Fibroblast of upper back skin (primary cell): ENCODE measurements at places on chromosomes 2 and 18.

DNA sequence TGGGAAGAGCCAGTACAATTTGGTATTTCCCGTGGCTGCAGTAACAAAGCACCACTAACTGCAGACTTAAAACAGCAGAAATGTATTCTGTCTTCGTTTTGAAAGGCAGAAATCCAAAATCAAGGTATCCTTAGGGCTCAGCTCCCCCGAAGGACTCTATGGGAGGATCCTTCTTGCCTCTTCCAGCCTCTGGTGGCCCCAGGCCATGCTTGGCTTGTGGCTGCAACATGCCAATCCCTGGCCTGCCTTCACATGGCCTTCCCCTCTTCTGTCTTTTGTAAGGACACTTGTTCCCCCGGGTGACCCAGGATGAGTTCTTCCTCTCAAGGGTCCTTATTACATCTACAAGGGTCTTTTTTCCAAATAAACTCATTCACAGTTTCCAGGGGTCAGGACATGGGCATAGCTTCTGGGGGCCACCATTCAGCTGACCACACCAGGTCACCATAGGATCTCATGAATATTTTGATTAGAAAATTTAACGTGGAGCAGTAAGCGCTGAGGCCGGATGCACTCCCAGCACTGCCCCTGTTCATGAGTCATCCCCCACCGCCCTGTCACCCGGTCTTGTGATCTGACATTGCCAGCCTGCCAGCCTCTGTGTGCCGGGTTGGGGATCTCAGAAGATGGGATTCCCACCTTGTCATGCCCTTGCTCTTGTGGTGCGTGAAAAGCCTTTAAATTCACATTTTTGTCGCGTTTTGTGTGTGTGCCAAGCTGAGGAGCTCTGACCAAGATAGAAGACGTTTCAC, 61.2 kb upstream of the B3GNT7 start:
- DNase-seq, result no peak

GRCh38 chr2:78541451-78542267, 483.8 kb upstream of the REG3G start:
- DNase-seq, result no peak

- no peak for DNase-seq
These were observed 798.5 kb downstream of the SATB2 start for GRCh38 chr2:198659096-198659870.

- no peak for DNase-seq
These were observed 2041.2 kb upstream of the PIK3C3 start for GRCh38 chr18:39913672-39914366.

GRCh38 chr2:3516831-3517230, 2.5 kb downstream of the ADI1 start:
- no peak for DNase-seq
